ENCODE measurements at places on chromosomes 6 and 20.
A peak's percentile ranks its signal among the peaks of the same experiment; 100 is the strongest.

DNA sequence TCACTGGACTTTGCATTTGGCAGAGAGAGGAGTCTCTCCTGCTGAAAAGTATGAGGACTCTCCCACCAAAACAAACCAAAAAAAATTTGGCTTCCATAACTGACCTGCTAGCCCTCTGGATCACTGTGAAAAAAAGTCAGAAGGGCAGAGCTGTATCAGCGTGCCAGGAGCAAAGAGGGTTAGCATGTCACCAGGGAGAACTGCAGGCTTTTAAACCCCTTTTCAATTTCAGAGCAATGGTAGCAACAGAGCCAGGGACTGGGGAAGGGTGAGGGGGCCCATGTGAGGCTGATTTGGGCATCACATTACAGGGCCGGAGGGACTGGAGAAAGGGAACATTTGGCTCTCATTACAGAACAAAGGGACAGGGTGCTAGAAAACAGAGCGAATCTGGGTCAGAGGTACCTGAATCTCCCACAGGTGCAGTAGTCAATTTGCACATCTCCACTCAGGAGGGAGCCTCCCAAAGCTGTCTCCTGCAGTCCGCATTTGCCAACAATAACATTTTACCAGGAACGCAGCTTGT, 185.7 kb upstream of the EYA4 start:
- no peak for DNase-seq

DNA sequence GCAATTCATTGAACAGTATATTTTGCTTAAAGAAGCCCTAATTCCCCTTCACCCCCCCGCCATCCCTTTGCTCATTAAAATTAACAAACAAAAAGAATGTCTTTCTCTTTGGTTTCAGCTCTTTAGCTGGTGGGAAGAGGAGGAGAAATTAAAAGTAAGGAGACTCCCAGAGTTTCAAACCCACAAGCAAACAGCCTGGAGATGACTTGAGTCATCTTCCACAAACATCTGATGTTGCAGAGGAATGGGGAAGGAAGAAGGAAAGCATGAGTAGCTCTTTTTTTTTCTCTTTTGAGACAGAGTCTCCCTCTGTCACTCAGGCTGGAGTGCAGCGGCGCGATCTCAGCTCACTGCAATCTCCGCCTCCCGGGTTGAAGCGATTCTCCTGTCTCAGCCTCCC, 189.6 kb downstream of the ADAT2 start:
- no peak for DNase-seq

GRCh38 chr6:111617149-111617548, 11.5 kb upstream of the TRAF3IP2 start:
- no peak for DNase-seq

- DNase-seq, result no peak
These were observed 8.9 kb downstream of the GFOD1 start for GRCh38 chr6:13478525-13478966.

- no peak for DNase-seq
These were observed 23.9 kb upstream of the PRL start for GRCh38 chr6:22320750-22321149.

DNA sequence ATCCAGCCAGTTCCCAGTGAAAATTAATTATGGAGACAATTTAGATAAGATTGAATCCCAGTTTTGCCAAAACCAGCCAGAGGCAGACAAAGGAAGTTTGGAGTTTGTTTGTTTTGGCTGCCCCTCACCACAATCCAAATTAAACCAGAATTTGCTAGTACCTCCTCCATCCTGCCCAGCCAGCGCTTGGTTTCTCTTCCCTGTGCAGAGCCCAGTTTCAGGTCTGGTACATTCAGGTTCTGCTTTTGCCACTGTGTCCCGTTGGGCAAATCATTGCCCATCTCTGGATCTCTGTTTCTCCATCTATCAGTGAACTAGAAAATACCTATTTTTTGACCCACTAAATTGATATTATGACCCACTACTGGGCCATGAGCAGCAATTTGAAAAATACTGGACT, 26.4 kb downstream of the FOXP4 start:
- no peak for DNase-seq

- DNase-seq, result no peak
These were observed 179.4 kb upstream of the AFDN start for GRCh38 chr6:167647306-167647705.

- DNase-seq, result no peak
These were observed 87.8 kb downstream of the SLC16A10 start for GRCh38 chr6:111175109-111175508.

GRCh38 chr6:160088784-160089533, 32.7 kb upstream of the SLC22A1 start:
- DNase-seq, result no peak

- DNase-seq, result no peak
These were observed 420.3 kb upstream of the NRSN1 start for GRCh38 chr6:23705697-23706096.

DNA sequence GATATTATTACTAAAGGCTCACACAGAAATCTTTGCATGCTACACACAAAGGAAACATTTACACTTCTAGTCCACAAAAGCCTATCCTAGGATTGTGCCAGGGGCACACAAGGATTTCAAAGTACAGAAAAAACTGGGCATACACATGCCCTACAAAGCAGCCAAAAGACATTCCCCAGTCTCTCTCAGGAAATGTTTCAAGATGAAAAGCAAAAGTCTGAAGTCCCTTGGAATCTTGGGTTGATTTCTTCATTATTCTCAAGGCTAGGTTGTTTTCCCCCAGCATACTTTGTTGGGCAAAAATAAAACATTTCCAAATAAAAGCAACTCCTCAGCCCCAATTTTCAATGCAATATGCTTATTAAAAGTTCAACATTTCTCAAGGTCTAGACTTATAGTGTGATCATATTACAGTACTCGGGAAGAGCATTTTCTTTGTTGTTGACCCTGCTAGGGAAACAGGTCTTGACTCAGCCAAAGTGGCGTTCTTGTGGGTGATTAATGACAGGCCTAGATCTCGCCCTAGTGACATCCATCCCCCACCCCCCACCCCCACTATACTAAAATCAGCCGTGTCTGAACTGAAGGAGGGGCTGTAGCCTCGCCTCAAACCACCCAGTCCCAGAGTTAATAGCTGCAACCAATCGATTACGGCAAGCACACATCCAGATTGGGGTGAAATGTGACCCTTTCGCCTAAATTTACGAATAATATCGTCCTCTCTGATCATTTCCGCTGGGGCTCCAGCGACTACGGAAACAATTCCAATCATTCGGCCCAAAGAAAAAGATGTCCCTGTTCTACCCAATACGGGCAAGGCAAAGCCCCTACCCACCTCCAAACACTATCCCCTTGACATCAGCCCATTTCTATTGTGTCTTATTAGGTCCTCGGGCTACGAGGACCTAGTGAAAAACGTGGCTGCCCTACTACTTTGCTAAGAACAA, 1.4 kb downstream of the AKIRIN2 start:
- peak; percentile 40 for DNase-seq

DNA sequence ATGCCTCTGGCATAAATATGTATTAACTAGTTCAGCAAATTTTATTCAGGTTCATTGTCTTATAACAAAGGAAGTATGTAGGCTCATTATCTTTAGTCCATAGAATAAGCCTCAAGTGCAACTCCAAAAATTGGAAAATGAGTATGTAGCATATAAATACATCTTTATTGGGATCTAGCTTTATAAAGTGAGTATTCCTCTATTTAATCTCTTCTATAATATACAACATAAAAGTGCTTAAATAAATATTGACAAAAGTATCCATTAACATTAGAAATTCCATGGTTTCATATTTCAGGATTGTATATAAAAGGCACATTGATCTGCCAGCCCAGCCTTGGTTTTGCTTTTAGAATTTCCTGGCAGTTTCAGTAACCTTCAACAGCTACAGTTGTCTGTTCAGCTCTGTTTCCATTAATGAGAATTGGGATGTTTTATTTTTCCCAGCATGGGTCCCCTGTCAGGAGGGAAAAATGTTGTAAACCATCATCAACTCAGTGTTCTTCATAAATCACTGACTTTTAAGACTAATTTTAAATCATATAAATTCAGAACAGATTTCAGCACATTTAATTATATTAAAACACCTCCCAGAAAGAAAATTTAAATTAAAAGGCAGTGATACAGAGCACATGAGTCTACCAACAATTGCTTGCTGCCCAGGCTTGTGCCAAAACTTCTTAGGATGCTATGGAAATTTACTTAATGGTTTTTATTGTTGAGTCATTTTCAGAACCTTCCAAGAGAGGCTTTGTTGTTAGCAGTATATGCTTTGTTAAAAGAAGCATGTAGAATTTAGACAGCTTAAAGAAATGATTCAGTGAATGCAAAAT, 119.7 kb downstream of the ADGRG6 start:
- DNase-seq, result no peak

DNA sequence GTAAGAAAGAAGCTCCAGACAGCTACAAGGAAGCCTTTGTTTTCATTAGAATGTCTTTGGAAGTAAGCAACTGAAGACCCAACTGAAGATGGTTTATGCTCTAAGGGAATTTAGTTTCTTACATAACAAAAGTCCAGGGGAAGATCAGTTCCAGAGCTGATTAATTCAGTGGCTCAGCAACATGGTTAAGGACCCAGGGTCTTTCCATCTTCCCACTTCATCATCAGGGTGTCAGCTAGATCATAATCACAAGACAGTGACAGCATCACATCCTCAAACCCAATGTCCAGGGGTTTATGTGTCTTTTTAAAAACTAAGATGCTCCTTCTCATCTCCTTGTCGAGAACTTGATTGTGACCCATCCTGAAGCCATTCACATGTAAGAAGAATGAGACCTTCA, 119.7 kb upstream of the PRDM1 start:
- no peak for DNase-seq

- no peak for DNase-seq
These were observed 171.4 kb downstream of the COL9A1 start for GRCh38 chr6:70131528-70131927.

DNA sequence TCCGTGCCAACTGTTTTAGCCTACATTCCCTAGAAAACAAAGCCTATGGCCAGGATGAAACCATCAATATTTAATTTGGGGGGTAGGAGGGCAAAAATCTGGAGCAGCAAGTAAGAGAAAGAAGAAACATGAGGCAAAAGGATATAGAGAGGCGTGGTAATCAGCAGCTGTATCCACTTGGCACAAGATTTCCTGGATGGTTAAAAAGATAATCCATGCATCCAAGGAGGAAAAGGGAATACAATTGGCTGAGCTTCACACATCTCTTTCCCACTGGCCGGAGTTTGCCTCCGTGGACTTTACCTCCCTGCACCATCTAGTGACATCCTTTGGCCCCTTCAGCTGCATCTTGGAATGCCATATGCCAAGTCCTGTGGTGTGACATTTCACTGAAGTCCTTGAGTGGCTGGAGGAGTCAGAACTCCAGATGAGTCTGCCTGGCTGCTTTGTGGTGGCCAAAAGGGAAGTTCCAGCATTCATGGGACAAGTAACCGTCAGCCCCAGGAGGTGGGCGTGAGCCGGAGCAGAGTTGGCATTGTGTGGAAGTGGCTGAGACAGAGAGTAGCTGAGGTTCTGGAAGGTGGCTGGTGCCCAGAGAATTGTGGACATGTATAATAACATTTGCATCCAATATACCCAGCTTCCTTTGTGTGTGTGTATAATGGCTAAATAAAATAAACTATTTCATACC, 13.7 kb upstream of the TMX4 start:
- no peak for DNase-seq

- no peak for DNase-seq
These were observed 44.1 kb upstream of the FUCA2 start for GRCh38 chr6:143555582-143555981.

DNA sequence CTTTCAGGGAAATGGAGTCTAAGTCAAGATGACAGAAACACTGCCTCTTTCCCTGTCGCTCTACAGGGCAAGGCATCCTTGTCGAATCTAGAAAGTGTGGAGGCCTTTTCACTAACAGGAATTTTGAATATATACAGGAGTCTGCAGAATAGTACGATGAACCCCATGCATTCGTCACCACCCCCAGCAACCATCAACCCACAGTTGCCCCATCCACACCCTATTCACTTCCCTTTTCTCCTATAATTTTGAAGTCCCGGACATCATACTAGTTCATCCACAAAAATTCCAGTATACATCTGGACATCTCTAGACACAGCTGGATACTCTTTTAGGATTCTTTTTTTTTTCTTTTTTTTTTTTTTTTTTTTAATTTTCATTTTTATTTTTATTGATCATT, 80.7 kb upstream of the RIN2 start:
- DNase-seq, result no peak

- DNase-seq, result no peak
These were observed 2.9 kb downstream of the SIRPB1 start for GRCh38 chr20:1616858-1617434.

DNA sequence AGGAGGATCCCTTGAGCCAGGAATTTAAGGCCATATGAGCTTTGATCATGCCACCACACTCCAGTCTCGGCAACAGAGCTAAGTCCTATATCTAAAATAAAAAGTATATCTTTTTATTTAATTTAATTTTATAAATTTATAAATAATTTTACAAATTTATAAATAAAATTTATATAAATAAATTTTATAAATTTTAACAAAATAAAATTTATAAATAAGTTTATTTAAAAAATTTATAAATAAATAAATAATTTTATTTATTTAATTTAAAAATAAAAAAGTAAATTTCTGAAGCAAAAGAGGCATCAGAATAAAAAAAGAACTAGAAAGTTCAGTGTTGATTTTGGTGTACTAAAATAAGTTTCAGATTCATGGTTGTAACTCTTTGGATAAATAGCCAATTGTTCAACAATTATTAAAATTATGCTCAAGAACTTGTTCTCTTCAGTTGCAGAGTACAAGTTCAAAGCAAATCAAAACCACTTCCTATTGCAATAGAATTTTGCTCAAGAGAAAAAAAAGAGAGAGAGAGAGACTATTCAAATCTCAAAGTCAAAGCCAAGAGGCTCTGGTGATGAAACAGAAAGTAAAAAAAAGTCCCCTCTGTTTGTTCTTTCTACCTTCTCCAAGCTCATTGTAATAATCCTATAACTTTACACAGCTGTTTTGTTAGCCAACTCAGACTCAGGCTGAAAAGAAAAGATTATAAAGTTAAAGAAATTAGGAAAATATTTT, 547.5 kb upstream of the ADGRB3 start:
- DNase-seq, result no peak

DNA sequence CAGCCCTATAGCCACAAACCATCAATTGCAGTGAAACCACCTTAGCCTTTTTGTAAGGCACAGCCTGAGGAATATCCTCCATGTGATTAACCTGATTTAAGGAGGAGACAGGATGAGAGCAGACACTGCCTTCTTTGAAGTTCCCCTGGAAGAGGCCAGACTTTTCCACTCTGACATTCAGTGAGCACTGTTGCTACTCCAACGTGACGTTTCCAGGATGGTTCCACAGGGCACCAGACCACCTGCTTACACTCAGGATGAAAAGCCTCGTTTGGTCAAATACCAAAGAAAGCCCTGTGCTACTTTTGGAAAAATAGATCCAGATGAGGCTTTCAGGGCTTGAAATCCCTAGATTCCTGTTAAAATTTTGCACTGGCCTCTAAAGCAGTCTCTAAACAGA, 1102.1 kb upstream of the FLRT3 start:
- DNase-seq, result no peak

GRCh38 chr6:162862462-162862861, 134.7 kb downstream of the PACRG start:
- no peak for DNase-seq

DNA sequence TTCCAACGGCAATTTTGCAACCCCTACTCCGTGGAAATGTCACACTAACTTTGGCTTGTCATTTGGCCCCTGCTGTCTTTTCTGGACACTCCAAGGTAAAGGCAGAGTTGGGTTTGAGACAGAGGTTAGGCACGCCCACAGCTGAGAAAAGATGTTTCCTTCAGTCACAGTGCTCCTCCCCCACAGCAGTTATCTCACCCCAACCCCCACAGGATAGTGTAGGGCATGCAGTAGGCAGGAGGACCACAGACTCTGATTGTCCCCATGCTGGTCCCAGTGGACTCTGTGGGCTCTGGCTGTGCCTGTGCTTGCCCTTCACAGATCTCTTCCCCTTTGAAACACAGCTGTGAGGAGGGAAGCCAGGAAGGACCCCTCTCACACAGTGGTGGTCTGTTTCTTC, 124.0 kb upstream of the CARMIL1 start:
- no peak for DNase-seq
